Dermis microvascular lymphatic vessel endothelial cell (primary cell): ENCODE measurements at places on chromosomes 12 and 14.

DNA sequence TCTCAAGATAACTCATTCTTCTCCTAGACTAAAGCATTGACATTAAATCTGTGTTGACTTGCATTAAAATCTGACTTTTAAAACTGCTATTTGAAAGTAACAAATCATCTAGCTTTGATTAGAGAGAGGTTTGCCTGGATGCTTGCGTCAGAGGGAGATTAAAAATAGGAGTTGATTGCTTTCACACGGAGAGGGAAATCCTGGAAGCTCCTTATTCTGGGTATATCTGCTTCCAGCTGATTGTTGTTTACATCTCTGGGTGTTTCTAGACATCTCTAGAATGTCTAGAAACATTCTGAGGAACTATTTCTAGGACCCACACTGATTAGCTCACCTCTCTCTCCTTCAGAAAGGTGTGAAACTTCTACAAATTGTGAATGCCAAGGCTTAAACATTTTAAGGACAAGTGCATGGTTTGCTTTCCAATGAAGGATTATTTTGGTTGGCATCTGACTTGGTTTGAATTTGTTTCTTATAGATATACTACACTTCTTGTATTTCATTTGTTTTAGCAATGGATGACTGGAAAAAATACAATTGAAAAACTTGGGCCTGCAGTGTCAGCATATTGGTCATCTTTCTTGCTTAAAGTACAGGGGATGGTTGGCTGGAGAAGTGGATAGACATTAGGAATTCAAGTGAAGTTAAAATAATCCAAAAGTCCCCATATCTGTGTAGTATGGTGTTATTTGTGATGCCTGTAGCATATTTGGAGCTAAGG, 2.1 kb downstream of the DIP2B start:
- DNase-seq, result no peak

- no peak for DNase-seq
Observed at GRCh38 chr14:94885481-94886155, 115.7 kb upstream of the GSC start.

DNA sequence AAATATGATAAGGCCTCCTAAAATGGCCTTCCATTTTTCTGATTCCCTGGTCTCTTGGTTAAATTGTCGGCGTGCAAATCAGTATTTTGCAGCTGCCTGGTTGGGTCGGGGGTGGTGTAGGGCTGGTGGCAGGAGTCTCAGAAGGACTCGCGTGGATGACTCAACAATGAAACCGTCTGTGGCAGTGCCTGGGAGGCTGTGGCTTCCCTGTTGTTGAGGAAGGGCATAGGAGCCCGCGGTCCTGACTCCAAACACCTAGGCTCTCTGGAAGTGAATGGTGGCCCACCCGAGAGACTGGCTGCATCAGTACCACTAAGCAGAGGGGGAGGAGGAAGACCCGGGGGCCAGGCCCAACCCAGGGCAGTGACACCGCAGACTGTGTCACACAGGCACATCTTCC, 207.9 kb downstream of the TTC7B start:
- DNase-seq, result no peak

DNA sequence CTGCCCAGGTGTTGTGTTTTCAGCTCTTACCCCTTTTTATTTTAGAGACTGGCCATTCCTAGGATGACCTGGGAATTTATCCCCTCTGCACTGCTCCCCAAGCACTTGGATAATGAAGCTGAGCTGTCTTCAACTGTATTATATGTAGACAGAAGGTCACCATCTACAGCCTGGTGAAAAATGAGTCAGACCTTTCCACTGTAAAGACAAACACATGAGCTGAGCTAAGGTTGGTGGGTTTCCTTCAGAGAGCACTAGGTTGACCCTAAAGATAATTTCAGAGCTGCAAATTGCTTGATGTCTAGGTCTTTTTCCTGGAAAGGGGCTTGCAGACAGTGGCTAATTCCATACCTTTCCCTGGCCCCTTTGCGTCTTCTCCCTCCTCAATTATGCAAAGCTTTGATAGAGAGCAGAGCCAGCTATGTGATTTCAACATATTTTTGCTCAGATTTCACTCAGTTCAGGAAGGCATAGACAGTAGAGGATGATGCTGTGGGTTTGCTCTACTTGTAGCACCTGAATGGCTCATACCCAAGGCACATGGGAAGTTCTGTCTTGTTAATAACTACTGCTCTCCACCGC, 9.2 kb upstream of the IKZF4 start:
- DNase-seq, result no peak

GRCh38 chr12:52521175-52521567, 977 bp upstream of the KRT5 start:
- peak; percentile 8 for DNase-seq

- DNase-seq, result no peak
Observed at GRCh38 chr12:46385438-46385837, 12.9 kb upstream of the SLC38A2 start.

DNA sequence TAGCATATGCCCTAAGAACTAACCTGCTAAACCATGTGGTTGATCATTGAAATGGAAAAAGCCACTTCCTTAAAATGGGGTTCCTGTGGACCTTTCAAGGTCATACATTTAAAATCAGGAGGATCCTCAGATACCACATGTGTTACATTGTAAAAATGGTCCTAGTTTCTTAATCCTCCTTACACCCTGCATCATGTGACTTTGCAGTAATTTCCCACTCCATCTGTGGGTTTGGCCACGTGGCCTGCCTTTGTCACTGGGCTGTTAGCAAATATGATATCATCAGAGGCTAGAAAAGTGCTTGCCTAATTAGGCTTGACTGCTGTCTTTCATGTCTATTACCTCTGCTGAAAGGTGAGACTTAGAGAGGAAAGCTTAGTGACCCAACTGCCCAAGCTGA, 70.7 kb downstream of the CMKLR1 start:
- no peak for DNase-seq

DNA sequence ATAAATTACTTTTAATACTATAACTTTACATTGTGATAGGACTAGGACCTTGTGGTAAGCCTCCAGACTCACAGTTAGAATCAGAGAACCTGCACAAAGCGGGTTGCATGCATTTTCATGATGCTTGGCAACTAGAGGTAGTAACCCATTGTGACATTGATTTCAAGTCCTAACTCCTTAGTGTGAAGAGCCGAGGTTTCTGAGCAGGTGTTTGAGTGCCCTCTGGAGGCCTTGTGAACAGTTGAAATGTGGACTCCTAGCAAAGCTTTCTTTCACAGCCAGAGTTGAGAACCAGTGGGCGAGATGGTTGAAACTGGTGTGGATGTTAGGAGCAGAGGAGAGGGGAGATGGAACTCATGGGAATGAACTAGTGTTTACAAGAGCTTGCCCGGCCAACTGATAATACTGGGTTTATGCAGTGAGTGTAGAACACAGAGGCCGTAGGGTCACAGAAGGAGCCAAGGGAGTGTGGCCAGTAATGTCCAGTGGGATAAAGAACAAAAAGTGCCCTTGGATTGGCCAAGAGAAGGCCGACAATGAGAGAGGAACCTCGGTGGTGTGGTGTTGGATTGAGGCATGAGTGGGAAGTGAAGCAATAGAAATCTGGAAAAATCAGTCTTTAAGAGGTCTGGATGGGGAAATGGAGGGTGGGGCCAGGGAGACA, 10.9 kb downstream of the ZNF664 start:
- DNase-seq, result peak; percentile 78

DNA sequence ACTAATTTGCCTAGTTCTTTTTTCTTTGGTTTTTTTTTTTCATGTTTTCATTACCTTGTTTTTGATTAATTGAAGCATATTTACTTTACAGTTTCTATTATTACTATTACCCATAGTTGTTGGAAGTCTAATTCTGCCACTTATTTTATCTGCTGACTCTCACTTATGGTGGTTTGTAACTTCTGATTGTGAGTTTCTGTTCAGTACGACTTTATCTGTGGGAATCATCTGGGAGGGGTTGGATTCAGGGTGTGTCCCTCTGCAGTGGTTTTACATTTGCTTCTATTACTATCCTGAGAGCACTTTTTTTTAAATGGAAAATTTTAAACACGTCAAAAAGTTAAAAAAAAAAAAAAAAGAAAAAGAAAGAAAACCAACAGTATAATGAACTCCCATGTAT, 26.4 kb upstream of the SOS2 start:
- DNase-seq, result no peak

DNA sequence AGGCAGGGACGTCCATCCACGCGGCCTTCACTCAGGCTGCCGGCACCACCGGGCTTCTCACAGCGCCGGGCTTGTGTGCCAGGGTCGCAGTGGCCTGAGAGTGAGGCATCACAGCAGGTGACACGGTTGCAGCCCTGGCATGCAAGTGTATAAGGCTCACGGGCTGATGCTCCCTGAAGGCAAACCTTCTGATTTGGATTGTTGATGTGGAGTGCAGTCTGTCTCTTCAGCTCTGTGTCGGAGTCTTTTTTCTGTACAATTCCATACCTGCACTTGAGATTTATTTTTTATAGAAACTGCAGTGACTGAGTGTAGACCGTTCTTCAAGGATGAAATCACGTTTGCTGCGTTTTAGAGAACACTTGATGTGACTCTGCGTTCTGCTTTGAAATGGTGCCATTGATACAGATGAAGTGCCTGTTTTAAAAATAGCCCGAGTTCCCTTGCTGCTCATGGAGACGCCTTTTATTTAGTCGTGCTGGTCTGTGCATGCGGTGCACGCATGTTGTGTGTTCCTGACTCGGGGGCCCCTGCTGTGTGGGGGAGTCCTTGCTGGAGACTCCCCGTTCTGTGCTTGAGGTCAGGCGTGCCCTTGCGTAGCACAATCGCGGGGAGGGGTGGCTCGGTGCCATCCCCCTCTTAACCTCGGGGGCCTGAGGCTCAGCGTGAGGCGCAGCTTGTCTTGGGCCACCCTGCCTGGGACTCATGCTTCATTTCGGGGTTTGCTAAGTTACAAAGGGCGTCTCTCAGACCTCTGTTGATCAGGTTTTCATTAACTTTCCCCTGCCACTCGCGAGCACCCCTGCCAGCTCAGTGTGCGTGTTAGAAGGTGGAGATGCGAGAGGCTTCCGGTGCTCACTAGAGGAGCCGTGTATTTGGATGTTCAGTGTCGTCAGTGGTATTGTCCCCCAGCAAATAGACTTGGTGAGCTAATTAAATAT, 21.6 kb upstream of the AMN start:
- no peak for DNase-seq
